AG20443 (cell line): ENCODE measurements at places on chromosomes 3 and 15.

- DNase-seq: no peak
These were observed 11.7 kb downstream of the EBLN2 start for GRCh38 chr3:73073091-73073707.

GRCh38 chr3:73399106-73399505 is 225.6 kb downstream of the PDZRN3 start:
- DNase-seq: peak; percentile 32

GRCh38 chr3:111864821-111865656 is 6.0 kb downstream of the PHLDB2 start:
- DNase-seq: peak; percentile 45

DNA sequence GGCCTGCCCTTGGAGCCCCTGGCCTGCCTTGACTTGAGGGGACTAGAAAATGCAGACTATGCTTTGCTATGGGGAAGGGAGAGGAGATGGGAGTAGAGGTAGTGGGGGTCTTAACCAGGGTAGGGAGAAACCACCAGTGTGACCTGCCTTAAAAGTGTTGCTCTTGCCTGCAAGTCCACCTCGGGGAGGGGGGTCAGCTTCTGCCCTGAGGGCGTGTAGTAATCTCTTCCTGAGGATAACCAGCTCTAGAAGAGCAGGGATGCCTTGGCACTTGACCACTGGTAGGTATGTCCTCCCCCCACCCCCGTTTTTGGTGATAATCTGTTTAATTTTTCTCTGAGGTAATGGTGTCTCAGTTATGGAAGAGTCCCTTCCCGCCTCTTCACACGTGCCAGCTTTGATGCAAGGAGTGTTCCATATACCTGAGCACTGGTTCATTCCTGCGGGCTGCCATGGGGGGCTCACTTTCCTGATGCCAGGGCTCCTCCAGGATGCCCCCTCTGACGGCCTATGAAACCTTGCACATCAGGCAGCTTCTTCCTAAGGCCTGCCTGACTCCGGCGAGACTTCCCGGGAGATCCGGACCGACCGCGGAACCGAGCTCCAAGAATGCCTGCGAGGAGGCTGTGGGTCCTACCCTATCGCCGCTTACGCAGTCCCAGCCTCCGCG is 780 bp upstream of the P4HTM start:
- DNase-seq: peak; percentile 31

DNA sequence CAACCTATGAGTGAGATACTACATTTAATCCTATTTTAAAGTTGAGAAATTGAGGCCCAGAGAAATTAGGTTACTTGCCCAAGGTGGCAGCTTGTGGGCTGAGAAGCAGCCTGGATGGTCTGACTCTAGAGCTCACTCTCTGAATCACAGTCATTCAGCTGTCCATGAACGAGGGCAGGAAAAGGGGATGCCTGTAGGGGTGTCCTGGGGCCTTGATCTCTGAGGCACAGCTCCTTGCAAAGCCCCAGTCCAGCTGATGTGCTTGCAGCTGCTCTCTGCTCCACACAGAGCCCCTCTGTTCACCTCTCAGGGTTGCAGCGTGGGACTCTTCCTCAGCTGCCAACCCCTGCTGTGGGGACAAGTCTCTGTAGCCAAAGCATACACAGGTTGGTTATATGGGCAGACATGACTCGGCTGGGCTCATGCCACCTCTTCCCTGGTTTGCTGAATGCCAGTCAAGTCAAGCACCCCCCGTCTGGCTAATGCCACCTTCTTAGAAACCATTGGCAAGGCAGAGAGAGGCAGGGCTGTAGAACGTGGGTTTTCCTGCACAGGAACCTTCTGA is 56.8 kb downstream of the GASK1A start:
- DNase-seq: no peak

DNA sequence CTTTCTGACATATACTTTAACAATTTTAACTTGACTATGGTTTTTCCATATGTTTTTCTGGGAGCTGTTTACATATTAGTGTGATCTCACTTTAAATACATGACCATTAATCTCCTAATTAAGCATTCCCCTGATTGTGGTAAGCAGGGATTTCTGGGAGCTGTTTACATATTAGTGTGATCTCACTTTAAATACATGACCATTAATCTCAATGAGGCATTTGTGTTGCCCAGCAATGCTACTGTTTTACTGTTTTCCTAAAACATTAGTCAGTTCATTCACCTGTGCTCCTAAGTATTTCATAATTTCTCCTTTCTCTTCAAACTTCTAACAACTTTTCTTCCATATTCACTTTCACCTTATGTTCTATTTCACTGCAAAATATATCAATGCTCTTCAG is 3.6 kb upstream of the GRAMD1C start:
- no peak for DNase-seq

GRCh38 chr3:192303235-192303634 is 424.1 kb downstream of the FGF12 start:
- no peak for DNase-seq

GRCh38 chr15:70055601-70056051 is 42.1 kb downstream of the TLE3 start:
- DNase-seq: no peak

DNA sequence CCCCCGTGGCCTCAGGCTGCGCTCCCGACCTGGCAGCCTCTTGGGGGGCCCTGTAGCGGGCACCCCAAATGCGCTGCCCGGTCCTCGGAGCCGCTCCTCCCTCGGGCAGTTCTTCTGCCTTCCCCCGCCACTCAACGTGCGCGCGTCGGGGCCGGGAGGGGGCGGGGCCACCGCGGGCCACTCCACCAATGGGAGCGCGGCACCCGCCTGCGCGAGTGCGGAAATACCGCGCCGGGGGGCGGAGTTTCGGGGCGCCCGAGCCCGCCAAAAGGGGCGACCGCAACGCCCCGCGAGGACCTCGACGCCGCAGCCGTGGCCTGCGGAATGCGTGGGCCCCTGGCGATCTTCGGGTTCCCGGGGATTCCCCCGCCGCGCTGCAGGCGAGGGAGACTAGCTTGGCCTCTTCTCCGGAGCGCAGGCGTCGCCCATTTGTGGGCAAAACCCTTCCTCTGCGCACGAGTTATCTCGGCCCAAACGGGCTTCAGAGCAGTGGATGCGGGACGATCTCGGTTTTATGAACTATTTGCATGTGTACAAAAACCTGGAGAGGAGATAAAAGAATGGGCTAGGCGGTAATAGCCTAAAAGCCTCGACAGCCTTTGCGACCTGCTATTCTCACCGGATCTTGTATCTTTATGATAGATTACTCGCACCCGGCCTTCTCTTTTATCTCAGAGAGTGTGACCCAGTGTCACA is at the start of gene TASOR:
TSS of gene TASOR (minus strand) at position 144 of the 696 bp plus-strand sequence. CDS start 259 bp downstream, outside the sequence.
- peak; percentile 98 for DNase-seq

GRCh38 chr3:77052051-77052501 is 12.2 kb downstream of the ROBO2 start:
- no peak for DNase-seq

- DNase-seq: no peak
These were observed 96.0 kb downstream of the CCNL1 start for GRCh38 chr3:157063926-157064325.

- peak; percentile 56 for DNase-seq
These were observed 498 bp downstream of the PDE12 start for GRCh38 chr3:57556459-57557084.

GRCh38 chr15:67241132-67241855 is 13.2 kb downstream of the AAGAB start:
- no peak for DNase-seq

- no peak for DNase-seq
These were observed 24.5 kb downstream of the SRPRB start for GRCh38 chr3:133830071-133830470.

GRCh38 chr15:43913026-43913780 is 86.4 kb downstream of the WDR76 start:
- peak; percentile 86 for DNase-seq

DNA sequence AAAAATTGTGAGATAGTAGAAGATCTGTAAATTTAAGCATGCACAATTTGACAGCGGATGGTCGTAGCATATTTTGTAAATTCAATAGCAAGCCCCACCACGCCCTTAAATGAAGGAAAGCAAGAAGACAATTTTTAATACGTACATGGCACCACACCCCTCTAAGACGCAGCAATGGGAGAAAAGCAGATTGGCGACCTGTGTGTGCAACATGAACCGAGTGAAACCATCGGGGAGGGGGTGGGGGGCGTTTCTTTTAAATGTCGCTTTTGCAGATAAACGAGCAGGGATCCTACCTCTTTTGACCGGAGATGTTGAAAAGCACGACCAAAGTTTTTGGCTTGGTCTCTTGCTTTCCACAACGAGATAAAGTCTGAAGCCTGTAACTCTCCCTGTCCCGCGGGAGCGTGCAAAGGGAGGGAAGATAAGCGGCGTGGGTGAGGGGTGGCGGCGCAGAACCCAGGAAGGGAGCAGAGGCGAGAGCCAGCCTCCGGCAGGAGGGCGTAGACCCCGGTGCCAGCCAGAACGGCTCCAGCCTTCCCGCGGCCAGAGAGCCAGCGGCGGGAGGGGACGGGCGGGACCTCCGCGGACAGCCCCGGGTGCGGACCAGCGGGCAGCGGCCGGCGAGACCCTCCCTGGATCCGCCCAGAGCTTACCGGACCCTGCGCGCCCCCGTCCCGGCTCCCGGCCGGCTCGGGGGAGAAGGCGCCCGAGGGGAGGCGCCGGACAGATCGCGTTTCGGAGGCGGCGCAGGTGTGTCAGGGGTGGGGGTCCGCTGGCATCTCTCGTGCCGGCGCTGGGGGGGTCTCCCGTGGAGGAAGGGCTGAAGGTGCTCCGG is at the start of gene CHL1:
TSS of gene CHL1 (plus strand) at position 453 of the 838 bp plus-strand sequence. CDS start 123,014 bp downstream, outside the sequence.
- peak; percentile 14 for DNase-seq

GRCh38 chr3:118577055-118577777 is 457.4 kb downstream of the IGSF11 start:
- no peak for DNase-seq

GRCh38 chr15:66816201-66816600 is 114.2 kb downstream of the SMAD6 start:
- no peak for DNase-seq

DNA sequence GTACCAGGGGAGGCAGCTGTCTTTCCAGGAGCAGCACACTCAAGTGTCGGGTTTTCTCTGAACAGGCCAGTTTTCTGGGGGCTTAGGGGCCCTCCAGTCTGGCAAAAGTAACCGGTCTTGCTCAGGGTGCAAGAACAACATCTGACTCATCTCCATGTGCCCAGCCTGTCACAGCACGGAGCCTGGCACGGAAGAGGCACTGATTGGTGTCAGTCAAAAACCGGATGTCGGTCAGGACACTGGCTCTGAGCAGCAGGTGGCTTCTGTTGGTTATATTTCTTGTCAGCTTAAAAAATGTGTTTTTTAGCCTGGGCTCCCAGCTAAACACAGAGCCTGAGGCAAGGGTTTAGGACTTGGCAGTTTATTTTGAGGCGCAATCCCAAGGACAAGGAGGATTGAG is 139.9 kb downstream of the FBLN2 start:
- DNase-seq: no peak

- DNase-seq: no peak
These were observed 679.9 kb downstream of the NTRK3 start for GRCh38 chr15:87576486-87577176.

DNA sequence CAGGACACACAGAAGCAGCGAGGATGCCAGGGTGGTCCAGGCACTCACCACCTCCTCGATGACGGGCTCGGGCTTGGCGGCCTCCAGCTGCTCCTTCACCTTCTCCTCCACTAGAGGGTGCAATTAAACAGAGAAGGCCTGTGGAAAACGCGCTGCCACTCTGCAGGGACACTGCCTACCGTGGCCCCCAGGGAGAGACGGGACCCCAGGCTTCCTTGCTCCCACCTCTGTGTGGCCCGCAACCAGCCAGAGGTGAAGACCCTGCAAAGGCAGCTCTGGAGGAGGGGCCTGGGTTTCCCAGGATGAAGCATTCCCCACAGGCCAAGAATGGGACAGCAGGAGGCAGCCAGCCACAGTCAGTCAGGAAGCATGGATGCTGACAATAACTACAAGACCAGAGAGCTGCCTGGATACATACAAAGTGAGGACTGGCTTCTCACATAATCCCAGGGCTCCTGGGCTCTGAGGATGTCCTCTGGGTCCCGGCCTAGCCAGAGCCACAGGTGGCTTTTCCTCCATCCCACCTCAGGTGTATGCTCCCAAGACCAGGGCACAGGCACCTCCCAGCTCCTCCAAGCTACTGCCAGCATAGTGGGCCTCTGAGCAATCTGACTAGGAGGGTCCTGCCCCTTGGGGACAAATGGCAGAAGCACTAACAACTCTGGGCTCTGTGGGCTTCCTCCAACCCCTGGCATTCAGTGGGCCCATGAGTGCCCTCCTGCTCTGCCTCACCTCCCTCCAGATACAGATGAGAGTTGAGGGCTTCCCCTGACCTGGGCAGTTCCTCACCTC is 46.2 kb downstream of the PTH1R start:
- peak; percentile 67 for DNase-seq

- DNase-seq: peak; percentile 82
These were observed 4.8 kb downstream of the VWA5B2 start for GRCh38 chr3:184234224-184234623.

- DNase-seq: peak; percentile 25
These were observed 36.7 kb downstream of the ZIC4 start for GRCh38 chr3:147369661-147370123.

- DNase-seq: no peak
These were observed 105.7 kb upstream of the PFN2 start for GRCh38 chr3:150076443-150076842.

GRCh38 chr3:110779581-110779980 is 292.0 kb upstream of the NECTIN3 start:
- DNase-seq: no peak

- no peak for DNase-seq
These were observed 97.1 kb downstream of the MINAR1 start for GRCh38 chr15:79529157-79529785.

DNA sequence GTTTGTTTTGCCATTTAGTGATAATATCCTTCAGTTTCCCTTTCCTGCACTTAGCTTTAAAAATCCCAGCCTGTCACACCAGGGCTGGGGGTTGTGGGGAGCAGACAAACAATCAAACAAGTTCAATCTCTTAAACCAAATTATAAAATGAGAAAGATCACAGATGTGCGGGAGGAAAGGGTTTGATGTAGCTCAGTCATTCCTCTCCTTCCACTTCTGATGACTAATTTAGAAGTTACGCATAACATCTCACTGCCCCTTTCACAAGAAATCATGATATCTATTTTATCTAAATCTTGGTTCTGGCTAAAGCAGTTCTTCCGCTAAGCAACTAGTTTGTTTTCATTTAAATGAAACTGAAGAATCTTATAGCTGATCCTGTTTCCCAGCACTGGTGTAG is 34.1 kb upstream of the ATG7 start:
- DNase-seq: peak; percentile 61

- peak; percentile 16 for DNase-seq
These were observed 91.1 kb upstream of the FGF7 start for GRCh38 chr15:49331951-49332350.

DNA sequence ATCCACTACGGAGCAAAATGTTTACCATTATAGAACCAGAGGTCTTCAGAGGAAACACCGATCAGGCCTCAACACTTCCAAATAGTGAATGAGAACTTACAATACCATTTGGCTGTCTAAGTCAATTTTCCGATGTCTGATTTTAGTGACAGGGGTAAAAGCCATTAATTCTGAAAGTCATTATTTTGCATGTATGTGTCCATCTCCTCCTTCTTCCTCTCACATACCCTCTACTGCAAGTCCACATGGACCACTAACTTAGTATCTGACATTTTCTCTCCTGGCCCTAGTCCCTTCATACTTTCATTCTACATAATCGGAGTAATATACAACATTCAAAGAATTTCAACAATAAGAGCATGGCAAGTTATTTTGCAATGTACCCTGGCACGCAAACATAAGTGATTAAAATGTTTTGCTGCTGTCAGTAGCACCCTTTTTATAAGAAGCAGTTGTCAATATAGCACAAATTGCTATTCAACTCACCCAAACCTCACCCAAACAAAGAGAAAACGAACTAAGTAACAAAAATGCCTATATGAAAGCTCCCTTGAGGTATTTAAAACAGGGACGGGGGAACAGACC is 1.9 kb downstream of the TOP2B start:
- no peak for DNase-seq

GRCh38 chr3:62462104-62462762 is 88.9 kb upstream of the FEZF2 start:
- DNase-seq: no peak

GRCh38 chr15:57079931-57080620 is 161.6 kb downstream of the TCF12 start:
- no peak for DNase-seq
